ENCODE measurements at places on chromosomes 1 and 21.
A peak's percentile ranks its signal among the peaks of the same experiment; 100 is the strongest.

DNA sequence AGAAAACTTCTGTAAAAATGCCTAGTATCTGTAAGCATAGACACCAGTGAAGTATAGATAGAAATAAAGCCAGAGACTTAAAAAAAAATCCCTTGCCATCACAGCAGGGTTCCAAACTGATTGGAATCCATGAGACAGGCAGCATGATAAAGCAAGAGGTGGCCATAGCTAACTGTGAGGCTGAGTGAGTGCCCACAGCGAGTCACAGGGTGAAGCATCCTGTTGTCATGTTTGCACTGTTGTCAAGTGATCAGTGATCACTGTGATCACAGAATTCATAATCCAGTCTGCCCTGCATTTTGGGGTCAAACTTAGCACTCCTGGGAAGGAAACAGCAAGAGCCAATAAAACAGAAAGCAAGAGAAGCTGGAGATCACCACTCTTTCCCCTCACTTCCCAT lies 33.3 kb downstream of the LRRC8B start:
- no peak for DNase-seq

DNA sequence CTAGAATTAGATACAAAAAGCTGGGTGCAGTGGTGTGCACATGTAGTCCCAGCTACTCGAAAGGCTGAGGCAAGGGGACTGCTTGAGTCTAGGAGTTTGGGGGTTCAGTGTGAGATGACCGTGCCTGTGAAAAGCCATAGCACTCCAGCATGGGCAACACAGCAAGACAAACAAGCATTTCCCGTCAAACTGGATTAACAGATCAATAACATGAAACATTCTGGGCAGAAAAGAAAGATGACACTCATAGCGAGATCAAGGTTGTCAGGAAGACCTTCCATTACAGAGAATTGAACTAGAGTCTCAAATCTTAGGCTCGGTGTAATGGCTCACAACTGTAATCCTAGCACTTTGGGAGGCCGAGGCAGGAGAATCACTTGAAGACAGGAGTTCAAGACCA lies 14.0 kb downstream of the TFB2M start:
- DNase-seq: no peak

DNA sequence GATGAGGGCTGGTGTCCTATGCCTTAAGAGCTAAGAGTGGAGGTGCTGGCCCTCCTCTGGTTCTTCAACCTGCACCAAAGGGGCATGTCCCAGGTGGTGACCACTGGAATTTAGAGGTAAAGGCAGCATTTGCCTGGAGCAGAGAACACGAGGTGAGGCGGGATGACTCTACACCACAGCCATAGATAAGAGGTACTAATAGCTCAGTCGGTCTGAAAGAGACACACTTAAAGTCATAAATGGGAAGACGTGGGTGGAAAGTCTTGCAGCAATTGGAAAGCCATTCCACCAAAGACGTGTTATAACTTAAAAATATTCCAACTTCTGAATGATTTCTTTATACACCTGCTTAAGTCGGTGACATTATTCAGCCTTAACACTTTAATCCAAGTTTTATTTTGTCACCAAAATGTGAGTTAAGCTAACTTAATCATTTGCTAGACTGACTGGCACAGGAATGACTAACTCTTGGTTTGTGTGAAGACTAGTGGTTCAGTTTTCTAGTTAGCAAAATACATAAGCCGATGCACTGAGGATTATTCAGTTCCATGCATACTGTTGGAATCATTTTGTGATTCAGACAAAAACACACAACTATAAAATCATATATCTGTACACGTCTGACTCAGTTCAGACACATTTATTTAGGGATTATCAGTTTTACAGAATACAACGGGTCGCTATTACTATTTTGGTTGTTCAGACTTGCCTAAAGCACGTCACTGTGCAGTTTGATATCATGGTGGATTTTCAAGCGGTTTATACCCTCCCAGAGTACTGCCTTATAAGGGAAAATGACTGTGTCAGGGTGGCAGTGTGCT lies 4.6 kb upstream of the ETS2 start:
- no peak for DNase-seq

DNA sequence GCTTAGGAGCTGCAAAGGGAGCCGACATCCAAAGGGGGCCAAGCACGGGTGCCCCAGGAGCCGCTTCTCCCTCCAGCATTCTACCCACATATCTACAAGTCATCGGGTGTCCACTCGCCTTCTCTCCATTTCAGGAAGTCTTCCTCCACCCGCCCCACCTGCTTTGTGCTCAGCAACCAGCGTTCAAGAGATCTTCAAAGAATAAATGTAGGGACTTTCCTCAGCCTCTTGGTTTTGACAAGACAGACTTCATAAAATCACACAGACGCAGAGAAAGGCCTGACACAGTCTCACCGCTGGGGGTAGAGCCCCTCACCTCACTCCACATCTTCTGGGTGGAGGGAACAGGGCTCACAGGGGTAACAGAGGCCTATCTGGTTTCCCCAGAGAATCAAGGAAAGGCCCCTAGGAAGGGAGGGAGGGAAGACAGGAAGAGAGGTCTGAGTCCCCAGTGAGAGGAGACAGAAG lies 49.5 kb downstream of the SSBP3 start:
- DNase-seq: peak; percentile 22

GRCh38 chr1:31501505-31501904 lies 74.8 kb upstream of the TINAGL1 start:
- no peak for DNase-seq

GRCh38 chr1:205344066-205344928 lies 12.4 kb downstream of the KLHDC8A start:
- peak; percentile 55 for DNase-seq

- no peak for DNase-seq
These were observed 690.6 kb upstream of the ZP4 start for GRCh38 chr1:238581332-238581731.

DNA sequence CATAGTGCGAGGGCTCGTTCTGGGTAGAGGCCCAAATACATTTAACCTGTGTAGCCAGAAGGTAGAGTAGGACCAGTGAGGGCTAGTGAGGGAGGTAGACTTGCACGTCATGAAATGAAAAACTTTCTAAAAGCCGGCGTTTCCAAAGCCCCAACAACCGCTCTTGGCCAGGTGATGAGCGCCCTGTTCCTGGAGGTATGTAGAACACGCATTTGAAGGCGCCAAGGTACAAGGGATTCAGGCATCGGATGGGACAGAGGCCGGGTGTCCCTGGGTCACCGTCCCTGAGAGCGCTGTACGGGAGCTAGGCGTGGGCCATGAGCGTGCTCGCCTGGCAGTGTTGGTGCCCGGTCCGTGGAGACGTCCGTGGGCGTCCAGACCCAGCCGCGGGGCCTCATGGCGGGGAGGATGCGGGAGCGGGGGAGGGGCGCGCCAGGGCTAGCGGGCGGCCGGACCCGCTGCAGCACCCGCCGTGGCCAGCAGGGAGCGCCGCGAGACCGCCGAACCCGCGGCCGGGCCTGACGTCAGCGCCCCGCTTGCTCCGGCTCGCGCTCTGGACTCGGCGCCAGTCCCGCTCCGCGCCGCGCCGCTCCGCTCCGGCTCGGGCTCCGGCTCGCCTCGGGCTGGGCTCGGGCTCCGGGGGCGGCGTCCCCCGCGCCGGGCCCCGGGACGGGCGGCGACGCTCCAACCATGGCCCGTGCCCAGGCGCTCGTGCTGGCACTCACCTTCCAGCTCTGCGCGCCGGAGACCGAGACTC lies at the start of gene PTPRU:
Gene PTPRU (plus strand): TSS at position 568 of the 757 bp plus-strand sequence. CDS start 123 bp downstream, at position 691.
- DNase-seq: peak; percentile 86

DNA sequence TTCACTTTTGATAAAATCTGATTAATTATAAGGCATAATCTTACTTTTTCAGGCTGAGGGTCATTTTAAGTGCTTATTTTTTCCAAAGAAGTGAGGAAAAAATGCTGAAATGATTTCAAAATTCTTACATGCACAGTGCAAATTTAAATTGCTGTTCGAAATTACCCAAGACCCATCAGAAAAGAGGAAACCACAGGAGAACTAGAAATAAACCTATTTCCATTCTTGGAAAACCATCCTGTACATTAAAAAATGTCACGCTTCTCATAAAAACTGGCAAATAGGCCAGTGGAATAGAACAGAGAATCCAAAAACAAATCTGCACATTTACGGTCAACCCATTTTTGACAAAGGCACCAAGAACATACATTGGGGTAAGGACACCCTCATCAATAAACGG lies 414.9 kb downstream of the SMYD3 start:
- no peak for DNase-seq
